ENCODE measurements at places on chromosomes 7 and 10.

DNA sequence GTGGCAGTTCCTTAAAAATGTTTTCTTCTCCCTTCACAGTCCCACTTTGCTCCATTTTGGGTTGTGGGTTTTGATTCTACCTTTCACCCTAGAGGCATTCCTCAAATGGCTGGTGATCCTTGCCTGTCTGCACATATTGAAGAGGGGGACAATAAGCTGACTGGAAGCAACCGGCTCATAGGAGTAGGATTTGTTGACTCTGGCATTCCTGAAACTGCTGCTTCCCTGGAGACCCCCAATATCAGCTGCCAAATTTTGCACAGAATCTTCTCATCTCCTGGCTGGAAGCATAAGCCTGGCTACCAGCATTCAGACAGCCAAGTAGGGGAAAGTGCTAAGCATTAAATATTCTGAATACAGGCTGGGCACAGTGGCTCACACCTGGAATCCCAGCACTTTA is 53.7 kb downstream of the KIF5B start:
- no peak for DNase-seq

DNA sequence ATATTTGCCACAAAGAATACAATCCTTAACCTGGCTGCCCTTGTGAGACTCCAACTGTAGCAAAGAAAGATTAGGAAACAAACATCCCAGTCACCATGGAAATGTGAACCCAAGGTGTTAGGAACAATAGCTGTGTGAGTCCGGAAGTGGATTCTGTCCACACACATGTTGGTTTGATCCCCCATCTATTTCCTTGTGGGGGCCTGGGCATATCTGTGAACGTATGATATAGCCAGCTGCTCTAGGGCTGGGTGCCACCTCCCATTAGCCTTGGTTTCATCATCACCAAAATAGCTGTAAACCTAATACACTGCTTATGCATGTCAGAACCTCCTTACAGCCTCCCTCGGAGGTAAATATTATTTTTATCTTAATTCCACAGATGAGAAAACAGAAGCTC is 26.4 kb downstream of the GRK5 start:
- DNase-seq: no peak

GRCh38 chr10:88875081-88875480 is 5.0 kb upstream of the STAMBPL1 start:
- no peak for DNase-seq

DNA sequence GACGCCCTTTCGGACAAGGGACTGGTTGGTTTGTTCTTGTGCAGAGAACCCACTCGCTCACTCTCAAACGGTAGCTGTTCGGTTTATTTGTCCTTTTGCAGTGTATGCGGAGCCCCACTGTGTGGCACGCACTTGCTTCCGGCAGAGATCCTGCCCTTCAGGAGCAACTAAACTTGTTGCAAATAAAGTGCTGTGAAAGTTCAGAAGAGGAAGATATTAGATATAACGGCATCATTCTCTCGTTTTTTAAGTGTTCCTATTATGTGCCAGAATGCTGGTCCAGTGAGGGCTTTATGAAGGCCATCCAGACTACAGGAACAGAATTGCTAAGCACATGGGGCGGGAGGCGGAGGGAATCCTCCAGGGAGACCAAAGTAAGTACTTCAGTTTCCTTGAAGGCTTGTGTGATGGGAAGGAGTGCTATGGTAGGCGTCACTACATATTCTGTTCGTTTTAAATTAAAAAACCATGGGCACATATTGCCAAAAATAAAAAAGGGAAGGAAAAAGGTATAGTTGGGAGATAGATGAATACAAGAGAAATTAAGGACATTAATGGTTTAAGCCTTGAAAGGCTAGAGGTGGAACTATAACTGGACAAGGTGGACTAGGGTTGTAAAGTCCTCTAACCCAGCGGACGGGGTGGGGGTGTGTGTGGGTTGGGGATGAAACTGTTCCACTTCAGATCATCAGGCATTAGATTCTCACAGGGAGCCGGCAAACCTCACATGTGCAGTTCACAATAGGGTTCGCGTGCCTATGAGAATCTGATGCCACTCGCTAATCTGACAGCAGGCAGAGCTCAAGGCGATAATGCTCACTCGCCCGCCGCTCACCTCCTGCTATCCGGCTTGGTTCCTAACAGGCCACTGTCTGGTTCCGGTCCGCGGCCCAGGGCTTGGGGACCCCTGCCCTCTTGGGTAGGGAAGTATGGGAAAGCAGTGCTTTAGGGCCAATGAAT is 704 bp upstream of the ERLIN1 start:
- no peak for DNase-seq

DNA sequence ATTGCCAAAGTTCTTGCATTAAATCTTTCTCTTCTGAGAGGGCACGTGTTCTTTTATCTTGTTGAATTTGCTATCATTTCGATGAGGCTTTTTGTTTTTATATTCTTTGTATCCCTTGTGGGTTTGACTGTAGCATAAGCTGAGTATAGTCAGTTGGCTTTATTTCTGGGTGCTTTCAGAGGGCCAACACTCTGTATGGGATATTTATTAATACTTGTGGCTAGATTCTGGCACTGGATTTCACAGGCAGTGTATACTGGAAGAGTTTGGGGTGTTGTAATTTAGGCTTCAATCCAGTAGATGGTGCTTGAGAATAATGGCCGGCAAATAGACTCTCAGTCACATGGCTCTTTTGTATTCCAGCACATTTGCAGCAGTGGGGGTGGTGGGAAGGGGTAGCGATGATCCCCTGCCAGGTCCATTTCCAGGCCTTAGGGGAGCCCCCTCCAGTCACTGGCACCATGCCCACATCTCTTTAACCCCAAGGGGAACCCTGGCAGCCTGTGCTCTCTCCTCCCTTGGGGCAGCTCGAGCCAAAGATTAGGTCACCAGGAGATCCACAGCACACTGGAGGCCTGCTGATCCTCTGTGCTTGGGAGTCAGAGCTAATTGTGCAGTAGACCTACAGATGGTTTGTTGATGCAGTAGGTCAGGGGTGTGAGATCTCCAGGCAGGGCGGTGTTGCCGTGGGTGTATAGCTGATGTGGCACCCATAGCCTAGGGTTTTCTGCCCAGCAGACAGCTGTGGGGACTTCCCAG is 81.8 kb downstream of the PTPN20 start:
- DNase-seq: peak; percentile 60

DNA sequence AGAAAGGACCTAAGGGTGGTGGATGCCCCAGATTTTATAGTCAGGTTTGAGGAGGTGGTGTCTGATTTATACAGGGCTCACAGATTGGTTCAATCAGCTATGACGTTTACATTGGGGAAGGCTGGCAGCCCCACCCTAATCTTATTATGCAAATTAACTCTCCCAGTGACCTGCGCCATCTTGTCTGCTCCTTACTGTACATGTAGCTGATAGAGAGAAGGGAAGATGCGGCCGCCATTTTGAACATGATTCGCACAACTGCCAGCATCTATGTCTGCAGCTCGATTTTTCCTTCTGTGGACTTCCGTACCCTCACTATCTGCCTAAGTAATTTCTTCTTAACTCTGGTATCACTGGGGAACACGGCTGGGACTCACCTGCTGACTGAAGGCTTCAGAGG is 619.0 kb upstream of the DPP6 start:
- DNase-seq: no peak

DNA sequence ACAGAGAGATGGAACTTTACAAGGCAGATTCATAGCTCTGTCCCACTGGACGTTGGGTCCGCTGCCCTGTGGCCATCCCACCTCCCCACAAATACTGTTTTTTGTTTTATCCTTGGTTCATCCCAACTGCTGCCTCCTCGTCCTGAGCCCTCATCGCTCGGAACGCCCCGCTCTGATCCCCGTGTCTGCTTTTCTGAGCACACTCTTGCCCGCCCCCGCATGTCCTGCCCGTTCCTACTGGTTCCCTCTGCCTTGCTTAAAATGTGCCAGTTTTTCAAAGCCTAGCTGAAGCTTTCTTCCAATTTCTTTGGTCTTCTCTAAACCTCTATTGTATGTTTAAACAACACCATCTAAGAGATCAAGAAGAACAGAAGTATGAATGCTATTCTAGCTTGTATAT is 19.4 kb downstream of the RNF32 start:
- no peak for DNase-seq

GRCh38 chr10:103021150-103021899 is 103.2 kb downstream of the CNNM2 start:
- no peak for DNase-seq

GRCh38 chr7:41933427-41933826 is 230.5 kb upstream of the INHBA start:
- no peak for DNase-seq

- DNase-seq: peak; percentile 26
Observed at GRCh38 chr10:99775850-99776249, 6.6 kb upstream of the ABCC2 start.

GRCh38 chr10:62069452-62070178 is 168.1 kb downstream of the ARID5B start:
- DNase-seq: no peak

- no peak for DNase-seq
Observed at GRCh38 chr7:42238709-42239366, 1.8 kb upstream of the GLI3 start.

- no peak for DNase-seq
Observed at GRCh38 chr7:155188821-155189581, 108.7 kb upstream of the INSIG1 start.

DNA sequence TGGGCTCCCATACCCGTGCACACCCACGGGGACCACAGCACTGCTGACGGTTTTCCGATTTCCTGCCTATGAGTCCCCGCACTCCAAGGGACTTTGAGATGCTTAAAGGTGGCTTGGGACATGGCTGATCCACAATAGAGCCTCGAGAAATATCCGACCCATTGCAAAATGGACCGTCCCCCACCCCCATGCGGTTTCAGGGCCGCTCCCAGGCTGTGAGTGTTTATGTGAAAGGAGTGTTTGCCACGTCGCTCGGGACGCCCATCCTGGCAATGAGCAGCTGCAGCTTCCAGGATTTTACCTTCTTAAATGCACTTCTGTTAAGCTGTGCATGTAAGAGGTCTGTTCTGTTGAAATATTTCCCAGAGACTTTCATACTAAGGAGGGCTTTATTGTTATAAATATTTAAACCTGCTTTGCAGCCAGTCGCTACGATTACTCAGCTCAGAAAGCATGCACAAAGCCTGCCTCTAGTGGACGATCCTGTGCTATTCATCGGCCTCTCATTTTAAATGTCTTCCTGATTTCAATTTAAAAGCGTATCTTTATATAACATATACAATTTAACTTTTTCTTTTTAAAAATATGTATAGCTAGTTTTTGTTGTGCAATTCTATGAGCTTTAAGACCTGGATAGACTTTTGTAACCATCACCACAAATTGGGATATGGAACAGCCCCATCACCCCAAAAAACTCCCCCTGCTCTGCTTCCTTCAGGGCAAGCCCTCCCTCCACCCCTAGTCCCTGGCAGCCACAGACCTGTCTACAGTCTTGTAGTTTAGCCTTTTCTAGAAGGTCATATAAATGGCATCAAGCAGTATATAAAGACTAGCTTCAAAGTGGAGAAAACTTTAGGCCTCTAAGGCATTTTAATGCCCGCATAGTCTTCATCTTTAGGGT is 418.3 kb downstream of the PAXIP1 start:
- no peak for DNase-seq

GRCh38 chr7:54722026-54722425 is 37.0 kb downstream of the SEC61G start:
- no peak for DNase-seq

- no peak for DNase-seq
Observed at GRCh38 chr10:132444877-132445351, 47.9 kb downstream of the PWWP2B start.

DNA sequence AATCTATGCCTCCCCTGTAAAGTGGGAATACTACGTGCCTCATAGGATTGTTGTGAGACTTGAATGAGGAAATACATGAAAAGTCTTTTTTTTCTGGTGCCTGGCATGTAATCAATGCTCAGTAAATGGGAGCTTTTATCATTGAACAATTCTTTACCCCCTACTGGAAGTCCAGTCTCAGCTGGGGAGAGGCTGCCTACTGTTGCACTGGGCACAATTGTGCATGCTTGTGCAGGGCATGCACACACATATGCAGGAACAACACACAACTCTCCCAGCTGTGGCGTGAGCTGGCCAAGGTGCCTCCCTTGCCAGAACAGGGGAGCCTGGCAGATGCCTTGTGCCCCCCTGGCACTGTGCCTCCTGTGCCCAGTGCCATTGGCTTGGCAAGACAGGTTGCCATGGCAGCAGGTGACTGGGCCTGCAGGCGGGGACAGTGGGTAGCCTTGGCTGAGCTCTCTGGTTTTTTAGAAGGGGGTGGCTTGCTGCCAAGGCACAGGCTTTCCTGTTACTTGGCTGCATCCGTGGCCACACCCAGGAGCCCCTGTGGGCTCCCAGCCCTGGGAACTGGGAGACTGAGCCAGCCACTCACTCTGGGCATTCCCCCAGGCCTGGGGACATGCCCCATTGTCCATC is 16.1 kb upstream of the PALD1 start:
- DNase-seq: peak; percentile 71

GRCh38 chr10:28127881-28128280 is 129.0 kb upstream of the ODAD2 start:
- no peak for DNase-seq

GRCh38 chr7:80584778-80585177 is 53.7 kb upstream of the CD36 start:
- DNase-seq: no peak

- DNase-seq: no peak
Observed at GRCh38 chr10:4285121-4285520, 500.1 kb upstream of the KLF6 start.

- no peak for DNase-seq
Observed at GRCh38 chr10:106405141-106405540, 759.4 kb downstream of the SORCS1 start.

DNA sequence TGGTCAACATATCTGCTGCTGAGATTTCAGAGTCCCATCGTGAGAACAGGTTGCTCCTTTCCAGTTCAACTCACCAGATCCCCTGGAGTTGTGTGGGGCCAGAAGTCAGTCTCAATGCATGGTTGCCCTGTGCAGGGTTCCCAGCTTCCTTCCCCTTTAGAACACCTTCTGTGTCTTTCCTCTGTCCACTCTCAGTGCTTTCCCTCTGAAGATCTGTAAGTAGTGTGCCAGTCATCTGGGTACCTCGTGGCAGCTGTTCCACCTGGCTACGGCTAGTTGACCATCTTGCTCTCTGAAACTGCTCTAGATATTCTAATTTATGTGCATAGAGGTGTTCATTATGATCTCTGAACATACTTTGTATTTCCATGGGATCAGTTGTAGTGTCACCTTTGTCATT is 36.1 kb upstream of the PRSS37 start:
- no peak for DNase-seq

- DNase-seq: peak; percentile 10
Observed at GRCh38 chr10:98135222-98135899, 904 bp downstream of the R3HCC1L start.

GRCh38 chr10:21993360-21994001 is 10.0 kb downstream of the DNAJC1 start:
- DNase-seq: no peak

GRCh38 chr10:72588266-72588665 is 37.6 kb downstream of the MICU1 start:
- DNase-seq: no peak

DNA sequence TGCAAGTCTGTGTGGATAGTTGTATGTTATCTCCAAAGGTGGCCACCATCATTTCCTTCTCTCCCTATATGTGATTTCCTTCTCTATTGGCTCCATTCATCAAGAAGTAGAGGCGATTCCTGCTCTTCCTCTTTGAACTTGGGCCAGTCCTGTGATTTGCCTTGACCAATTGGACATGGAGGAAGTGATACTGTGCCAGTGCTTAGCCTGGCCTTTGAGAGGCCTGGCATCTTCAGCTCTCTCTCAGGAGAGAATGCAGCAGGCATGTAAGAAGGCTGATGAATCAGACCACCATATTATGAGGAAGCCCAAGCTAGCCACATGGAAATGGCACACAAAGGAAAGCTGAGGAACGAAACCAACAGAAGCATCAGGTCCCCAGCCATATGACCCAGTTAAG is 195.0 kb upstream of the SVIL start:
- DNase-seq: no peak

GRCh38 chr10:102644066-102644645 is at the start of gene TRIM8:
TRIM8 (plus strand) TSS chr10:102644479; CDS start chr10:102644618, 139 bp downstream.
- DNase-seq: peak; percentile 72

All from putamen (tissue), 1 donor.